Naive thymus-derived CD8-positive, alpha-beta T cell (primary cell): ENCODE measurements at places on chromosomes 1 and 21. TPM values are rescaled to one million over a fixed set of nuclear protein-coding genes. Genes with fewer than 3 reads are reported as not detected.

GRCh38 chr1:177243773-177244172 lies 73.0 kb downstream of the BRINP2 start:
- no peak overlapping the region for H3K27ac ChIP-seq
- H3K36me3 ChIP-seq, result no peaks in the 10 kb centered on the region
- H3K27me3 ChIP-seq, result no peaks in the 10 kb centered on the region
- H3K4me1 ChIP-seq, result no peaks in the 10 kb centered on the region
- H3K4me3 ChIP-seq, result no peak overlapping the region

GRCh38 chr1:247542811-247543210 lies 6.1 kb upstream of the GCSAML start:
- DNase-seq, result no peak
- no peak overlapping the region for H3K4me3 ChIP-seq
- H3K4me1 ChIP-seq, result no peaks in the 10 kb centered on the region
- H3K27ac ChIP-seq, result no peak overlapping the region
- no peaks in the 10 kb centered on the region for H3K36me3 ChIP-seq

DNA sequence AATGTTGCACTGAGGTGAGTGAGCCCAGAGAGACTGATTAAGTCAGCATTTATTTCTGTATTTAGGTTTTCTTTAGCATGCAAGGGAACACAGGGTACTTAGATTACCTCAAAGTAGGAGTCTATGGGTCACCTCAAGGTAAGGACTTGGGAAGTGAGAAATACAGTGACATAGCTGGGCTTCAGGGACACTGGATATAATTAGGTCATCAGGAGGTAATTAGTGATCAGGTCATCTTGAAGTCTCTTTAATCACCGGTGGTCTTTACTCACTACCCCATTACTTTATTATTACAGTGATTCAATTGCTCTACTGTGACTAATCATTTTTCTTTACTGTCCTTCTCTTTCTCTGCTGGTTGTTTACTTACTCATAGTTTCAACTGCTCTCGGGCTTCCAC lies 59.9 kb upstream of the KCNK1 start:
- no peak for DNase-seq
- H3K27me3 ChIP-seq, result peaks cover 2% of the 10 kb centered on the region
- H3K4me1 ChIP-seq, result no peaks in the 10 kb centered on the region
- H3K27ac ChIP-seq, result no peak overlapping the region

- no peak overlapping the region for H3K27ac ChIP-seq
- DNase-seq, result no peak
Observed at GRCh38 chr1:103283841-103284669, 175.7 kb upstream of the COL11A1 start.

DNA sequence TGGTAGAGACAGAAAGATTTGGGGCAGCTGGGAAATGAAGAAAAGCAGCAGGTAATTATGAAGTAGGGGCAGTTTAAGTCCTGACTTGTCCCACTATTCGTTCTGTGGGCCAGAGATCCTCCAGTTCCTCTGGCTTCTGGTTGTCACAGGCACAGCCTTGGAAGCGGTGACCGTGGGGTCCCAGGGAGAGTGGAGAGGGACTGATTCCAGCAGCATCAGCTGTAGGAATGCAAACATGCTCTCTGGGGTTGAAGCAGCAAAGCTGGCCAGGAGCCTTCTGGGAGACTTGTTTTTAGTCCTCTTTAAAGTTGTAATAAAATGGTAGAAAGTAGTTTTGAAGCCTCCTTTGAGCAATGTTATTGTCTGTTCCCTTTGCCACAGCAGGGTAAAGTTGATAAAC lies 488.0 kb downstream of the LMO4 start:
- no peaks in the 10 kb centered on the region for H3K27me3 ChIP-seq
- no peaks in the 10 kb centered on the region for H3K36me3 ChIP-seq
- no peak for DNase-seq
- H3K4me3 ChIP-seq, result no peak overlapping the region

DNA sequence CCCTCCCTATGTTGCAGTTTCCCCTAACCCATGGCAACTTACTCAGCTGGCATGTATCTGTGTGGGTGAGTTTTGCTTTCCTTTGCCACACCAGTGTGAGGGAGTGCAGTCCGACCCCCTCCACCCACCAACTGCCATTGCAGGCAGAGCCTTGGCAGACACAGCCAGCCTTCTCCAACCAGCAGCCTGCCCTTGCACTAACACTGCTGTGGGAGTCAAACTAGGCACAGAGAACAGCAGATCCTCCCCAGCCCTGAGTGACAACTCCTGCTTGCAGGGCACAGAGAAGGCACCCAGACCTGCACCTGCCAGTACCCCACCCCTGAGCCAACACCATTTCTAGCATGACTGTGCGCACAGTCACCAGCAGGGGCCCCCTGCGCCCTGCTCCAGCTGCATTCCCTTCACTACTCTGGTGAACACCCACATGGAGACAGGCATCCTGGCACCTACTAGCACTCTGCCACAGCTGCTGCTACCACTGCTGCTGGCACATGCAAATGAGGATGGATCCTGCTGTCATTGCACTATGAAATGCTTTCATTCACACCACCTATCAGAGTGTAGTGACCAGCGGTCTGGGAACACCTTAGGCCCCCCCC lies 98.4 kb downstream of the MAGI3 start:
- H3K27me3 ChIP-seq, result peaks cover 9% of the 10 kb centered on the region
- no peak overlapping the region for H3K27ac ChIP-seq
- no peaks in the 10 kb centered on the region for H3K4me1 ChIP-seq
- no peak for DNase-seq

DNA sequence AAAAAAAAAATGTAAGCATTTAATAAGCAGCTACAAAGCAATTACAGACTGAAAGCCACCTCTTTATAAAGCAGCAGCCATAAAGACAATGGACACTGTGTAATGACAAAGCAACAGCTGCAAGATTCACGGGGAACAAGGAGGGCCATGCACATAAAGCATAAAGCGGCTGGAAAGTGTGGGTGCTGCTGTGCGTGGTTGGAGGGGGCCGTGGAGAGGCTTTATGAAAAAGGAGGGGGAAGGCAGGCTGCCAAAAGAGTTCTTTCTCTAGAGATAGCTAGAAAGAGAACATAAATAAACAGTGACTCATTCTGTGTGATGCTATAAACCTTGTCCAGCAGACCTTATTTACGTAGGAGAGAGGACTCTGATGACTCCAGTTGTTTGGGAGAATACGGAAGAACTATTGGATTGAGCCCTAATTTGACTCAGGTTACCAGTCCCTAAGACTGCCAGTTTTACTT lies 49.3 kb downstream of the ADAMTS1 start:
- H3K36me3 ChIP-seq, result no peaks in the 10 kb centered on the region
- no peaks in the 10 kb centered on the region for H3K4me1 ChIP-seq

DNA sequence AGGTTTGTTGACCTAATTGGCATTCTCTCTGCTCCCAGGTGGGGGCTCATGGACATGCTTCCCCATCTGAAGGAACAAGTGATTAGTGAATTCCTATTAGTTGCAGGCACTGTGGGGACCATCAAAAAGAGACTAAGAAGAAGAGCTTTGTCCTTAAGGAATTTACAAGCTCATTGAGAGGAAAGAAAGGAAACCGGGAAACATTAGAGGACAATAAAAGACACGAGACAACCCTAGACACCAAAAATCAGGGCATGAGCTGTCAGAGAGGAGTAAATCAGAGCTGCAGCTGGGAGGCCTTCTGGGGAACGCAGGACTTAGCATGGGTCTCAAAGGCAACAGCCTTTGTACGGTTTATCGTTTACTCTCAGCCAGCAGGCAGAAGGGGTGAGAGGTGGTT lies 45.1 kb downstream of the BACE2 start:
- H3K36me3 ChIP-seq, result no peaks in the 10 kb centered on the region
- peaks cover 21% of the 10 kb centered on the region for H3K27me3 ChIP-seq
- DNase-seq, result no peak

GRCh38 chr1:12434174-12434573 lies 183.8 kb downstream of the DHRS3 start:
- H3K27me3 ChIP-seq, result no peaks in the 10 kb centered on the region
- H3K4me1 ChIP-seq, result peaks cover 41% of the 10 kb centered on the region
- H3K36me3 ChIP-seq, result peaks cover 3% of the 10 kb centered on the region
- H3K4me3 ChIP-seq, result peak overlapping the region; percentile 63
- DNase-seq, result peak; percentile 42

- DNase-seq, result no peak
- H3K27ac ChIP-seq, result no peak overlapping the region
- H3K4me3 ChIP-seq, result no peak overlapping the region
- H3K27me3 ChIP-seq, result peaks cover 24% of the 10 kb centered on the region
- no peaks in the 10 kb centered on the region for H3K36me3 ChIP-seq
- no peaks in the 10 kb centered on the region for H3K4me1 ChIP-seq
Observed at GRCh38 chr1:90671741-90672140, 45.4 kb downstream of the BARHL2 start.

DNA sequence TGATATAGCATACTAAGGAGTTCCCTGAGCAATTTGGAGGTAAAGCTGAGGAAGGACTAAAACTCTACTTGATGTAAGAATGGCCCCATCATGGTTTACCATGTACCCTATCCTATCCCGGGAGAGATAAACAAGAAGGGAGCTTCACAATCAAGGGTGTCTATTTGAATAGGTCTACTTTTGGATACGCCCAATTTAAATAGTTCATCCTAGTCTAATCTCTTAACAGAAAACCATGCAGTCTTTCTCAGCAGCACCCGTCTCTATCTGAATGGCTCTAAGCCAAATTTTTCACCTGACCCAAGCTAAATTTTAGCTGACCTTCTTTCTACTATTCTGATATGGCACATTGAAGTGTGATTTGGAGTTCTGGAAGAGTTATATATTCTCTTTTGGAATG lies 122.0 kb downstream of the TNNI3K start:
- H3K36me3 ChIP-seq, result peaks cover 4% of the 10 kb centered on the region
- H3K27ac ChIP-seq, result no peak overlapping the region
- DNase-seq, result no peak

DNA sequence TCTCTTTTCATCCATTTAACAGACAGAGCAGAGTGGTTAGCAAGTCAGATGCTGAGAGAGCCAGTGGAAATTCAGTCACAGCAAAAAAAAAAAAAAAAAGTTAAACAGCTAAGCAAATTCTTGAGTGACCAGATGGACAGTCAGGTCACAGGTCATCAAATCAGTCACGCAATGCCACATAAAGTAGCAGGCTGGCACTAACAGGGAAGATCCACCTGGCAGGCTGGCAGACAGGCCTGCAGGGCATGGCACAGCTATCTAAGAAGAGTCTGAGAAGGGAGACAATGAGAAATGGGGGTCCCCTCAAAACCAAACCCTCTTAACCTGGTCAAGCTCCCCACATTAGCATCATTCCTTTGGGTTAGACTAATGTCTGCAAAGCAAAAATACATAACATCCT lies 371.9 kb downstream of the TTLL7 start:
- no peak overlapping the region for H3K4me3 ChIP-seq
- no peak for DNase-seq
- H3K27me3 ChIP-seq, result no peaks in the 10 kb centered on the region

DNA sequence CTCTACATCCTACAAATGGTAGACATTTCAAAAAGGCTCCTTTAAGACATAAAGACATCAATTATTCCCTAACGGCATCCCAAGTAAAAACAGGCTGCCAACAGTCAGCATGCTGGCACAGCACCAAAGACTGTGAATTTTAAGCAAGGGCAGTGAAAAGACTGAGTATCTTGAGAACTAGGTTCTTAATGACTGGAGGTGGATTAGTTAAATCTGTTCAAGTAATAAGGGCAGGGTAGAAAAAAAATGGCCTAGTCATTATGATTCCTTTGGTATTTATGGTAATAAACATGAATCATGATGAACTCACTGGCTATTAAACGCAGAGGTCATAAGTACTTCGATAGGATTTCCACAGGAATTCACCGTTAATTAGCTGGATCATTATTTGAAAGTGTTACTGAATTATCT lies 75.2 kb downstream of the KIFAP3 start:
- H3K27me3 ChIP-seq, result no peaks in the 10 kb centered on the region
- no peak for DNase-seq
- H3K4me1 ChIP-seq, result no peaks in the 10 kb centered on the region
- H3K4me3 ChIP-seq, result no peak overlapping the region
- no peak overlapping the region for H3K27ac ChIP-seq

DNA sequence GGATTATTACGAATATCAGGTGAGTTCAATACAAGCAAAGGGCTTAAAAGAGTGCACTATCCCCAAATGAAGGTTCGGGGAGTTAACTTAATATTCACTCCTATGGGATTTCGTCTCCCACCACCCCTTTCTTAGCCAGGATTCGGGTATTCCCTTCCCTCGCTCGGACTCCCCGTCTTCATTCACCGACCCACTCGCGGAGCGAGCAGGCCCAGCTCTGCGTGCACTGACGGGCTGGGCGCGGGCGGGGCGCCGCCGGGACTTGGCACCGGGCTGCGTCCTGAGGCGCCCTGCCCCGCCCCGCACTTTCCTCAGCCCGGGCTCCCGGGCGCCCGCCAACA lies 7.7 kb upstream of the MPZL1 start:
- peak overlapping the region; percentile 94 for H3K4me3 ChIP-seq
- no peak for DNase-seq
- no peaks in the 10 kb centered on the region for H3K27me3 ChIP-seq
- H3K4me1 ChIP-seq, result peaks cover 21% of the 10 kb centered on the region

GRCh38 chr1:42422737-42423136 lies 33.1 kb downstream of the ZMYND12 start:
- H3K27me3 ChIP-seq, result peaks cover 2% of the 10 kb centered on the region
- peaks cover 2% of the 10 kb centered on the region for H3K4me1 ChIP-seq

- H3K27ac ChIP-seq, result no peak overlapping the region
- no peak overlapping the region for H3K4me3 ChIP-seq
- H3K27me3 ChIP-seq, result no peaks in the 10 kb centered on the region
- no peaks in the 10 kb centered on the region for H3K36me3 ChIP-seq
- DNase-seq, result no peak
Observed at GRCh38 chr1:8661185-8662110, 156.0 kb downstream of the RERE start.

GRCh38 chr1:228082918-228083870 lies 686 bp downstream of the ARF1 start:
- DNase-seq, result no peak
- peak overlapping the region; percentile 95 for H3K4me3 ChIP-seq
- no peaks in the 10 kb centered on the region for H3K36me3 ChIP-seq
- peaks cover 63% of the 10 kb centered on the region for H3K4me1 ChIP-seq
- peak overlapping the region; percentile 98 for H3K27ac ChIP-seq

OLIG2 gene
- total RNA-seq, result not detected

PYHIN1 gene
- 10.9 TPM for total RNA-seq

LCE1B gene
- total RNA-seq, result not detected

HES2 gene
- not detected for total RNA-seq

FOXE3 gene
- not detected for total RNA-seq

CD84 gene
- total RNA-seq, result 83.4 TPM

CORT gene
- total RNA-seq, result not detected

CFHR4 gene
- not detected for total RNA-seq

RAB25 gene
- total RNA-seq, result 1.3 TPM

PLA2G2D gene
- not detected for total RNA-seq

LAMC2 gene
- not detected for total RNA-seq
